T follicular helper cell (primary cell): ENCODE measurements at places on chromosomes 1 and 21.

DNA sequence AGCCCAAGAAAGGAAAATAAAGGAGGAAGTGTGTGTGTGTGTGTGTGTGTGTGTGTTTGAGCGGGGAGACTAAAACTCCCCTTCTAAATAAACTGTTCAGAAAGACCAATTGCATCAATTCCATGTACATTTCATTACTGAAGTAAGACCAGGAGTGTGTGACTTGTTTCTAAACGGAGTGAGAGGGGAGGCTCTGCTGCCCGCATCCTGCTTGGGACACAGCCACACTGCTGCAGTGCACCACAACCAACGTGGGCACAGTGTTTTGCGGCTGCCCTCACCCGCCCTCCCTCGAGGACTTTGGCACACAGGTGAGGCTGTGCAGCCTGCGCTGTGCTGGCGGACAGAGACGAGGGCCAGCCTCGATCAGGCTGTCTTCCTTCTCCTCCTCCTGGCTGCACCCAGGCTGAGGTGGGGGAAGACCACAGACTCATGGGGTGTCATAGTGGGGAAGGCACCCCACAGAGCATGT is 31.0 kb upstream of the H6PD start:
- no peak for DNase-seq

GRCh38 chr21:42865776-42866160 is 13.6 kb downstream of the WDR4 start:
- DNase-seq: no peak

DNA sequence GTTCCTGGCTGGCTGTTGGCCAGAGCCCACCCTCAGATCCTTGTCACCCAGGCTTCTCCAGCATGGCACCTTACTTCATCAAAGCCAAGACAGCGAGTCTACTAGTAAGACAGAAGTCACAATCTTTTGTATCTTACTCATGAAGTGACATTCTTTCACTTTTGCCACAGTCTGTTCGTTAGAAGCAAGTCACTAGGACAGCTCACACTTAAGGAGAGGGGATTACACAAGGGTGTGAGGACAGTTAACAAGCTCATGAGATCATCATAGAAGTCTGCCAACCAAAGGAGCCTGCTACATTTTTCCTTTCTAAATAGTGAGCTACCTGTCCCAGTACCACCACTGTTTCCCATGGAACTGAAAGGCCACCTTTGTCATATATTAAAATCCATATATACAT is 61.5 kb downstream of the PACC1 start:
- no peak for DNase-seq

DNA sequence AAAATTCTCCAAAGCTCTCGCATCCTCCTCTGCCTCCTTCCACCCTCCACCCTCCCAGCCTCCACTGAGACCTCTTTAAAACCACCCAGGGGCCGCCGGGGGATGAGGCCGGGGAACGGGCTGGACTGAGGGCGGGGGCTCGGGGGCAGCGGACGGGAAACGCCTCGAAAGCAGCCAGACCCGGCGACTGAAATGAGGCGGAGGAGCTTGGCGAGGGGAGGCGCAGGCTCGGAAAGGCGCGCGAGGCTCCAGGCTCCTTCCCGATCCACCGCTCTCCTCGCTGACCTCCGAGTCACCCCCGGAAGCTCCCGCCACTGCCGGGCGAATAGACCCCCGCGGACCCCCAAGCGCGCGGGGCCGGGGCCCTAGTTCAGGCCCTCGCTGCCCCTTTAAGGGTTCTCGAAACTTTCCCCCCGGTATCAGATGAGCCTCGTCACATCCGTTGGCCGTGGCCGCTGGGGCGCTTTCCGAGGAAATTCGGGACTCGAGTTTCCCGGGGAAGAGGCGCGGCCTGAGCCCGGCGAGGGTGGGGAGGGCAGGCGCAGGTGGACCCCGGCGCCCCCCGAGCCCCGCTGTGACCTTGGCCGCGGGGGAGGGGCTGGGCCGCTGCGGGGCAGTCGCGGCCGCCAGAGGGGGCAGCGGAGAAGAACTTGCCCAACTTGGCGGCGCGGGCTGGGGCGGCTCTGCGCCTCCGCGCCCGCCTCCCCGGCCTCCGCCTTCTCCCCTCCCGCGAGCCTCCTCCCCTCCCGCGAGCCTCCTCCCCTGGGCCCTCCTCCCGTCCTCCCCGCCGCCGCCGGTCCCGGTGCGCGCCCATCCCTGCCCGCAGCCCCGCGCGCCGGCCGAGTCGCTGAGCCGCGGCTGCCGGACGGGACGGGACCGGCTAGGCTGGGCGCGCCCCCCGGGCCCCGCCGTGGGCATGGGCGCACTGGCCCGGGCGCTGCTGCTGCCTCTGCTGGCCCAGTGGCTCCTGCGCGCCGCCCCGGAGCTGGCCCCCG is at the start of gene BACE2:
Gene BACE2, plus strand, starts transcription at position 813 of the 995 bp plus-strand sequence. Its CDS starts 104 bp downstream, at position 917.
- peak; percentile 3 for DNase-seq

GRCh38 chr1:24472527-24473251 is 29.9 kb upstream of the RCAN3 start:
- DNase-seq: no peak

GRCh38 chr1:164591858-164592257 is 32.9 kb downstream of the PBX1 start:
- no peak for DNase-seq

- no peak for DNase-seq
Observed at GRCh38 chr21:18776936-18777335, 373.4 kb upstream of the TMPRSS15 start.

DNA sequence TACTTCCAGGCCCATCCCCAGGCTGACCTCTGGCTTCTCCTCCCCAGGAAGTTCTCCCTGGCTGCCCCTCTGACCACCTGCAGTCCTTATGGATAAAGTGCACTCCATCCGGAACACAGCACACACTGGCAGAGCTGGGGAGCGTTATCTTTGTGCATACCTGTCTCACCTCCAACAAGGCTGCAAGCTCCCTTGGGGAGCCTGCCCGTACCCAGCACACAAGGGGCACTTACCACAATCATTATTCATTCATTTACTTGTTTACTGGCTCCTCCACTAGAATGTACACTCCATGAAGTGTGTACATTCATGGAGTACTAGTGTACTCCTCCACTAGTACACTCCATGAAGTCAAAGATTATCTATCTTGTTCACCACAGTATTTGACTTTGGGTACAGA is 30.3 kb downstream of the GLIS1 start:
- DNase-seq: no peak

GRCh38 chr1:156081917-156082308 is 352 bp downstream of the MEX3A start:
- no peak for DNase-seq

DNA sequence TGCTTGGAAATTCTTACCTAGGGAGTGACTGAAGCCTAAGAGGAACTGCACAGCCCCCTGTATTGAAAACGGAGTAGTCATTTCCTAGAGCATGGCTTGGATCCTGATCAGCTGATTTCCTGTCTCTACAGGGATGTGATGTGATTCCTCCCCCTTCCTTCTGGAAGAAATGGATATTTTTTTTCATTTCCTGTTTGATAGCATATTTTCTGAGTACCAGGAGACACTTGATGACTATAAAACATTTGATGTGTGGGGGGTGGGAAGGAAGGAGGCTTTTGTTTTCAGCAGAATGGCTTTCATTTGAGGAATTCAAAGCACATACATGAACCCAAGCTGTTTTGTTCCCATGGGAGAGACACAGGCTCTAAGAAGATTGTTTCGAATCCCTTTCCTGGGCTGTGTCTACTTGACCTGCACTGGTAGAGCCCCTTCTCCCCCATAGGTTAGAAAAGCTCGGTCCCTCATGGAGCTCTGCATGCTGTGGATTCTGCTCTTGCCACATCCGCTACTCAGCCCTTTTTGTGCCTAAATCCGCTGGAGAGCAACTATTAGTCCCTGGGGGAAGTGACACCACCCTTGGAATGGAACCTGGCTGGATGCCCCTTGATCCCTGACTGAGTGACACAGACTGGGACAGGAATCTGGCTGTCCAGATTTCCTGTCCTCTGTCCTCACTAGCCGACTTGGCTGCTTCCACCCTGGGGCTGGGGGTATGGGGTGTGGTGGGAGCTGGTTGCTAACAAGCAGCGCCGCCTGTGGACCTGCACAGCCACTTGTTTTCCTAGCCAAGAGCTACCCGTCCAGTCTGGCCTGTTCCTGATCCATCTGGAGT is 71.8 kb upstream of the MACF1 start:
- DNase-seq: no peak

DNA sequence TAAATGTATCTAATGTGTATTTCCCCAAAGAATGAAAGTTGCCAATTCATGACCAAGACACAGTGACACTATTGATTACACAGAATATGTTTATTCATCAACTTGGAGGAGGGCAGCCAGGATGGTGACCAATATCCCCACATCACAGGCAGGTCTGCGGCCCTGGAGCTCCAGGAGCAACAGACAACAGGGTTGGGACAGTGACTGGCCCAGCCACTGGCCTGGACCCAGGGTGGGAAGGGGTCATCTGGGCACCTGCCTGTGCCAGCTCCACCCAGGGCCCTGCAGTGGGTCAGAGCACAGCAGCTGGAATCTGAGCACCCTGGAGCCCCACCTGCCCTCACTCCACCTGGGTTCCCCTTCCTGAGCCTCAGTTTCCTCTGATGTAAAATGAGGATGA is 466.1 kb downstream of the MATN1 start:
- DNase-seq: no peak

DNA sequence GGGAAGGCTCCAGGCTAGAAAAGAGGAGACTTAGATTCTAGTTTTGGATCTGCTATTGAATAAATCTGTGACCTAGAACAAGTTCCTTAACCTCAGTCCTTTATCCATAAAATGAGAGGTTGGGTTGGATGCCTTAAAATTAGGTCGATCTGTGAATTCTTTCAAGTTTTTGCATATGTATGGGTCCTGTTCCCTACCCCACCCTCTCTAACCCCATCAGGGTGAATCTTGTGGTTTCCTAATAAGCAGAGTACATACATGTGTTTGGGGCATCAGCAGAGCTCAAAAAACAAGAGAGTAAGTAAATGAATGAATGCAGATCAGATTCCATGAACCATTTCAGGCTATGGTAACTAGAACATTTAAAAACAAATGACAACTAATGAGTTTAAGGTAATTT is 6.2 kb downstream of the SPRR4 start:
- no peak for DNase-seq

- DNase-seq: no peak
Observed at GRCh38 chr1:52328615-52329014, 37.4 kb downstream of the CC2D1B start.

DNA sequence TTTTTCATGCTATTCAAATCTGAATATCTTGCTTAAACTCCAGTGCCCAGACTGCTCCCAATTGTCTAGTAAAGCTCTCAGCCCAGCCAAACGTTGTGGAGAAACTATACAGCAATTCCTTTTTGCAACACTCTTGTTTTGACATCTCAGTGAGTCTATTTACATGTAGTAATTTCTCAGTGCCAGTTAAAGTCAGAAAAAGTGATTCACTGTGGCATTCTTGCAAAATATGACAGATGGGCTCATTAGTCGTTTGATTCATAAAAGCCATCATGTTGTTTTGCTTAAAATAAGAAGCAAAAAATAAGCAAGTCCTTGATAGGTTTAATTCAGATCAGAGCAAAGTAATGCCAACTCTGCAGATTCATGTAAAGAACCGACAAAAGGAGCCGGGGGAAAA is 20.7 kb upstream of the TMPRSS15 start:
- DNase-seq: no peak

DNA sequence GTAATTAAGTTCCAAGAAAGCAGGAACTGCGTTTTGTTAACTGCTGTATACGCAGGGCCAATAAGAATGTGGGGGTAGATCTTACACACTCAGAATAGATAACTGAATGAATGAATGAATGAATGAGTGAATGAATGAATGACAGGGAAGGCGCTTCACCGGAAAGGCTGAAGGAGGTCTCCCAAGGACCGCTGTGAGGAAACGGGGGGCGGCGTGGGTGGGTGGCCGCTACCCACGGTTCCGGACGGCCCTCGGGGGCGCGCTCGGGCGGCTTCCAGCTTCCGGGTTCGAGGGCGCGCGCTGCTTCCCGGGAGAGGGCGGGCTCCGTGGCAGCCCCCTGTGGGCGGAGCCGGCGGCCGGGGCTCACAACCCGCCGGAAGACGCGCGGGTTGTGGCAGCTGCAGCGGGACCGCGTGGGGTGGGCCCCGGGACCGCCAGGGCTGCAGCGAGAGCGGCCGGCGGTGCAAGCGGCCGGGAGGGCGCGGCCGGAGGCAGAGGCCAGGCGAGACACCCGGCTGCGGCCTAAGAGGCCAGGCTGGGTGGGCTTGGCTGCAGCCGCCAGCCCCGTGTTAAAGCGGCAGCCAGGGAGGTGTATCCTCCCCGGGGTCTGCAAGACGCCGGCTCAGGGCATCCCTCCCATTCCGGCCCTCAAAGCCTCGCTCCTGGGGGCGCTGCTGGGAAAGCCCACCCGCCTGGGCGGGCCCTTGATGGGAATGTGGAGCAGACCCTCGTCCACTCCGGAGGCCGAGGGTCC is at the start of gene ZFP69:
Gene ZFP69, plus strand, starts transcription at position 367 of the 754 bp plus-strand sequence. CDS start 2,072 bp downstream, outside the sequence.
- DNase-seq: peak; percentile 46

DNA sequence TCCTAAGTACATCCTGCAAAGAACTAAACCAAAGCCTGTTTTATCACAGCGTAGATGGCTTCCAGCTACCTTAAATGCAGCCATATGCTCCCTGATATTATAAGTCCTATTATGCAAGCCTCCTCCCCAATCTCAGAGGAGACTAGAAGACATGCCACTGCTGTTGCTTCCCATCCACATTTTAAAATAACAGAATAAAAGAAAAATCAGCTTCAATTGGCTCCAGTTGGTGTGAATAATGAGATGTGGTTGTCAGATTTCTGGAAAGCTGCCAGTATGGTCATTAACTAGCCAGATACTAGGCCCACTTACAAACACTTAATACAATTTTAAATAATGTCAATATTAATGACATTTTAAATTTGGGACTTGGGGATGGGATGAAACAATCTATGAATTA is 25.7 kb downstream of the WARS2 start:
- DNase-seq: no peak

DNA sequence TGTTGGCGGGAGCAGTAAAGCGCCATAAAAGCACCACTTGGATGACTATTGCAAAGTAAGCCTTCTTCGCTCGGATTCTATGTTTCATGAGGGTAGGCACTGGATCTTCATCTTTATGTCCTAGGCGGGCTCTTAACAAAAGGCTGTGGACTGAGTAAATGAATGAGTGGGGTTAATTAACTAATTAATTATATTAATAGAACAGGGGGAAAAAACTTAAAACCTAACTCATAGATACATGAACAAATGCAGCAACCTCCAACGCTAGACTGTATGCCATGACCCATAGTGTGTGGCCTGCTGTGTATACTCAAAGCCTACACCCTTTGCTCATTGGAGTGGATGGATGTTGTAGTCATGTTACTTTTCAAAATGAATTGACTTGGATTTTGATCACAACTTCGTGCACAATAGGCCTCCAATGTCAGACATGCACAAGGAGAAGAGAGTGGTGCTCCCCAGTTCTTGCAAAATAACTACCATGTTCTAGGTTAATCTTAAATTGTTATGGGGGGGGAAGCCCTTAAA is 417 bp upstream of the GFI1 start:
- DNase-seq: no peak

- no peak for DNase-seq
Observed at GRCh38 chr1:72202761-72203160, 79.6 kb downstream of the NEGR1 start.
